Fibroblast of lung (primary cell): ENCODE measurements at places on chromosomes 7 and 10. TPM values are rescaled to one million over a fixed set of nuclear protein-coding genes. Genes with fewer than 3 reads are reported as not detected.

DNA sequence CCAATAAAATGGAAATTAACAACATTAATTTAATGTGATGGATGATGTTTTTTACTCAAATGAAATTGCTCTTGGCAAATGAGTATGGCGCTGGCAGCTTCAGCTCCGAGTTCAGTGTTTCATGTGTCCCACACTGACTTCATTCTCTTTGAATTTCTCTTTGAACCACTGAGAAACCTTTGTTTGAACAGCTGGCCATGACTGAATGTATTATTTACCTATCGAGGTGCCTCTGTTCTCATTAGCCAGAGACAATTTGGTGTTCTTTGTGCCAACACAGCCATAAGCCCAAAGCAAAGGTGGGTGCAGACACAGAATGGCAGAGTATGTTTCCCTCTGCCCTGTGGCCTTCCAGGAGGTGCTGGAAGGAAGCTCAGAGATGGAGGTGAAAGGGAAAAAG is 42.1 kb downstream of the TMEM178B start:
- H3K36me3 ChIP-seq = no peaks in the 10 kb centered on the region
- H3K4me3 ChIP-seq = no peak overlapping the region
- DNase-seq = no peak

GRCh38 chr7:48089046-48090003 is at the start of gene UPP1:
Gene UPP1 (plus strand): TSS chr7:48089265. CDS start chr7:48094784, 5,519 bp downstream.
- no peaks in the 10 kb centered on the region for H3K36me3 ChIP-seq
- H3K4me1 ChIP-seq = peaks cover 22% of the 10 kb centered on the region
- H3K4me3 ChIP-seq = peak within 1 kb of the TSS; percentile 77
- no peaks in the 10 kb centered on the region for H3K27me3 ChIP-seq
- DNase-seq = peak; percentile 28
- H3K27ac ChIP-seq = peak within 1 kb of the TSS; percentile 97

GRCh38 chr7:4175346-4175973 is 506.6 kb upstream of the FOXK1 start:
- DNase-seq = no peak
- H3K4me3 ChIP-seq = no peak overlapping the region
- H3K36me3 ChIP-seq = no peaks in the 10 kb centered on the region
- no peaks in the 10 kb centered on the region for H3K4me1 ChIP-seq

DNA sequence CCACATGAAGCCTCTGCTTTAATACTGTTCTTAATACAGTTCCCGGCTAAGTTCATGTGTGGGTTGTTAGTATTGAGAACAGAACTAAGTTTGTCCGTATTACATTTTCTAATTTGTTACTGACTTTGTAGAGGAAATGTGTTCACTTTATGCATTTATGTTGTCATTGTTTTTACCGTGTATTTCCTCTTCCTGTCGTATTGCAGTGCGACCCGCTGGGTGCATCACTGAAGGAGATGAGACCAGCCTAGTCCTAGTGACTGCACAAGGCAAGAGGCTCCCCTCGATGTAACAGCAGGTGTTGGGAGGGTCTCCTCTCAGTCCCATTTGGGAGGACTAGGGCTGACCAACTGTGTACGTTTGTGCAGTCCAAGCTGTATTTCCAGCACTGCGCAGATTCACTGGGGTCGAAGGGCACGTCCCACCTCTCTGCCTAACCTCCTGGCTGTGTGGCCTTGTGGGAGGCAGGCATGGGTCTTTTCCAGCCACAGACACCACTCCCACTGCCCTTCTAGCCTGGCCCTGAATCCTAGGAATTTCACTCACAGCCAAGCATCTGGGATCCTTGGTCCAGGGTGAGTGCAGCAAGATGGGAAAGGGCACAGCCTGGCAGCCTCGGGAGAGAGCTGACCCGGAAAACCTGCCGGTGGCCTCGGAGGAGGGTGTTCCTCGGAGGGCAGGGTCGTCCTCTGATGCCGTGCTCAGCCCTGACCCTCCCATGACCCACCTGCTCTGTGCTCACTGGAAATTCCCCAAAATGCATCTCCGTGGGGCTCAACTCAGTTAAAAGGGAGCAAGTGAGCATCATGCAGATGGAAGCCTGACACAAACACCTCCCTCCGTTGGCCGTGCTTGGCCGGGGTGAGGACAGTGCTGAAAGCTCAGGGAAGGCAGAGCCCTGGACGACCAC is 63.9 kb upstream of the FAM20C start:
- H3K27me3 ChIP-seq = no peaks in the 10 kb centered on the region
- no peak for DNase-seq

- H3K4me1 ChIP-seq = no peaks in the 10 kb centered on the region
- H3K27ac ChIP-seq = no peak overlapping the region
- H3K36me3 ChIP-seq = no peaks in the 10 kb centered on the region
- peak; percentile 40 for DNase-seq
Measured at GRCh38 chr7:91759205-91759863, 121.2 kb downstream of the MTERF1 start.

GRCh38 chr10:101467286-101467770 is 113.4 kb downstream of the BTRC start:
- no peak overlapping the region for H3K27ac ChIP-seq
- no peak overlapping the region for H3K4me3 ChIP-seq
- no peaks in the 10 kb centered on the region for H3K4me1 ChIP-seq
- no peaks in the 10 kb centered on the region for H3K27me3 ChIP-seq

- DNase-seq = no peak
- no peaks in the 10 kb centered on the region for H3K36me3 ChIP-seq
- H3K27me3 ChIP-seq = no peaks in the 10 kb centered on the region
- H3K4me3 ChIP-seq = no peak overlapping the region
- no peaks in the 10 kb centered on the region for H3K4me1 ChIP-seq
Measured at GRCh38 chr10:47147186-47147585, 152.8 kb upstream of the GDF10 start.

DNA sequence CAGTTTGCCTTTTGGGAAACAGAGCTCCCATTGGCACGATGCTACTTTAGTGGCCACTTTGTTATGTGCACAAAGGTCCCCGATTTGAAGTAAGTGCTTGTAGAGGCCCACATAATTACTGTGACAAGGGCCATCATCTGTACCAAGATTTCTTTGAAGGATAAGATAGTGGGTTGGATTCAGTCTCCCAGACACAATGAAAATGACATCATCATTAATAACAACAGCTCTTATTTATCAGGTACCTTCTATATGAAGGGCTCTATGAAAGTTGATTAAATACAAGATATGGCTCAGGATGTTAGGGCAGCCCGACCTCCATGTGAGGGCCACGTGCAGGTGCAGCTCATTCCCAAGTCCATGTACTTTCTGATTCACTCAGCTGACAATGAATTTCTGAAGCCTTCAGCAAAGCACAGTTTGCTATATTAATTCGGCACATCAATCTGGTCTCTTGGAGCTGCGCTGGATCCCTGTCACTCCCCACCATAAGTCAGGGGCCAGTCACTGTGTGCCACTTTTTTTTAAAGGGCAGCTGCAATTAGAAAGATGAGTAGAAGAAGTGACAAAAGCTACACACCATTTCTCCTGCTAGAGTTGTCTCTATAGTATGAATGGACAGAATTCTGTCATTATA is 140.3 kb downstream of the ABCA13 start:
- DNase-seq = no peak
- no peaks in the 10 kb centered on the region for H3K4me1 ChIP-seq
- H3K4me3 ChIP-seq = no peak overlapping the region
- H3K27ac ChIP-seq = no peak overlapping the region

DNA sequence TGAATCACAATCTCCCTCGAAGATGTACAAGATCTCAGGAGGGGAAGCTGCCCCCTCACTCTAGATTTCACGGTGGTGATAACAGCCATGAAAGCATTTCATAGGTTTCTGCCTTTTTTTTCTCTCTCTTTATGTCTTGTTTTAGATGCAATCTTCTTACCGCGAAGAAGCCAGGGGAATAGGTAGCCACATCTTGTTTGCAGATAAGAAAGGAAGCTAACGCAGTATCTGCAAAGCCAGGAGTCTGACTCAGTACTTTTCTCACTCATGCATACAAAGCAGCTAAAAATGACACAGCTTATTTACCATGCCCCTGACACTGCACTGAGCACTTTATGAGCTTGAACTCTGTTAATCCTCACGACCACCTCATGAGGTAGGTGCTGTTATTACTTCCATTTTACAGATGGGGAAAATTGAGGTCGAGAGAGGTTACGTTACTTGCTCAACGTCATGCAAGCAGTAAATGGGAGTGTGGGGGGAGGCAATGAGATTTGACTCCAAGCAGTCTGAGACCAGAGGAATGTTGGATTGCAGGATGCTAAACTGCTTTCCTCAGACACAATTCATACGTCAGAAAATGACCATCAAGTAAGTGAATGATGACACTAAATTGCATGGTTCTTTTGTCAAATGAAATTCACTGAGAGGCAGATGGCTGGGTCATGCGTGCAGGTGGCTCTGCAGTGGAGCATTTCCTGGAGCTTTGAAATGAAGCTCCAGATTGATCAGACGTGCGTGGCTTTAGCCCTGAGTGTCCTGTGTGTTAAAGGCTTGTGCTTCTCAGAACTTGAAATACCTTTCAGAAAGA is 3.3 kb downstream of the MAP3K8 start:
- peak overlapping the region; percentile 95 for H3K27ac ChIP-seq
- peaks cover 5% of the 10 kb centered on the region for H3K36me3 ChIP-seq
- DNase-seq = peak; percentile 87
- no peaks in the 10 kb centered on the region for H3K27me3 ChIP-seq
- H3K4me3 ChIP-seq = peak overlapping the region; percentile 92

GRCh38 chr10:224571-224970 is 89.3 kb downstream of the ZMYND11 start:
- no peak overlapping the region for H3K4me3 ChIP-seq
- no peaks in the 10 kb centered on the region for H3K4me1 ChIP-seq
- H3K27ac ChIP-seq = no peak overlapping the region

DNA sequence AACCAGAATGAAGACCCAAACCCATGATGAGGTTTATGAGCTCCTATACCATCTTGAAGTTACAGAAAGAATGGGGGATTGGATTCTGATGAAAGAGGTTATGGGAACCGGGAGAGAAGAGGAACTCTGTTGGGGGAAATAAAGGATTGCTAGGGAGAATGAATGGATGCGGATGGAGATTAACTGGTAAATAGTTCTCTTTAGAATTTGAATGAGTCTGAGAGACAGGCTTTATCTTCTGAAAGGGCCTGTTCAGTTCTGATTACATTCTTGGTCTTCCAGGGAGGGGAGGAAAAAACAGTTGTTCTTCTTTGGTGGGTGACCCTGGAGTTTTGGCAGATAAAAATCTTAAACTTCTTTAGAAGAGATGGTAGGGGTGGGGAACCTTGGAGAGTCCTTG is 13.9 kb downstream of the SUGCT start:
- no peaks in the 10 kb centered on the region for H3K4me1 ChIP-seq
- no peaks in the 10 kb centered on the region for H3K27me3 ChIP-seq
- DNase-seq = no peak
- no peaks in the 10 kb centered on the region for H3K36me3 ChIP-seq

- peaks cover 2% of the 10 kb centered on the region for H3K4me1 ChIP-seq
- H3K4me3 ChIP-seq = no peak overlapping the region
- no peaks in the 10 kb centered on the region for H3K27me3 ChIP-seq
- peak; percentile 80 for DNase-seq
- H3K36me3 ChIP-seq = no peaks in the 10 kb centered on the region
Measured at GRCh38 chr7:100247152-100247757, 27.5 kb downstream of the PVRIG start.

The LIPF gene
- not detected in 2 replicates for total RNA-seq

The SRGN gene
- total RNA-seq = 147 and 363 TPM in 2 replicates

The RAMP3 gene
- total RNA-seq = under 0.01 and 0.17 TPM in 2 replicates

The SFTPA1 gene
- not detected in 2 replicates for total RNA-seq
